Kasumi-1 (cell line): ENCODE measurements at places on chromosomes 4 and X.

DNA sequence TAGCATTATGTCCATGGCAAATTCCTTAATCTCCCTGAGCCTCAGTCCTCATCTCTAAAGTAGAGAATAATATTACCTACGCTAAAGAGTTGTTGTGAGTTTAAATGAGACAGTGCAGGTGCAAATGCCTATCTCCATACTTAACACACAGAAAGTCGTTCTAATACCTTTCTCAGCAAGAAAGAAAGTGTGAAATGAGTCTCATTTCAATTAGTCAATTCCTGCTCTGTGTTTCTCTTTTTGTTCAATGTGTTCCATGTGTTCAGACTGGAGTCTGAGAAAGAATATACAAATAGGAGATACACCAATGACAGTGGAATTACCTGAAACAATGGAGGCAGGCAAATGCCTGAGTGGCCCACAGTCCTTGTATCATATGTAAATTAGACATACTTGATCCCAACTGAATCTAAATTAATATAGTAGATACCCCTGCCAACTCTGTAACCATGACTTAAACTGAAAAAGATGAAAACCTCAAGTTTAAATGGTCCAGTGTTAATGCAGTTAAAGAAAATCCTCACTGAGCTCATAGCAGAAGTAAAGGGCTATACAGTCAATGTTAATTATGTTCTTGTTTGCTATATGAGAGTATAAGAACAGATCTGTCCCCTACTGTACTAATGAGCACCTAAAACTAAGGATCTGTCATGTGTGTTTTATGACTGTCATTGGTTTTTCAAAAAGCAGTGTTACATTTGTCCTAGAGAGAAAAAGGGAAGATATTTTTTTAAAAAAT lies 68.2 kb downstream of the GPC3 start:
- no peak for DNase-seq

GRCh38 chr4:5758741-5759140 lies 47.7 kb downstream of the EVC start:
- DNase-seq: no peak

DNA sequence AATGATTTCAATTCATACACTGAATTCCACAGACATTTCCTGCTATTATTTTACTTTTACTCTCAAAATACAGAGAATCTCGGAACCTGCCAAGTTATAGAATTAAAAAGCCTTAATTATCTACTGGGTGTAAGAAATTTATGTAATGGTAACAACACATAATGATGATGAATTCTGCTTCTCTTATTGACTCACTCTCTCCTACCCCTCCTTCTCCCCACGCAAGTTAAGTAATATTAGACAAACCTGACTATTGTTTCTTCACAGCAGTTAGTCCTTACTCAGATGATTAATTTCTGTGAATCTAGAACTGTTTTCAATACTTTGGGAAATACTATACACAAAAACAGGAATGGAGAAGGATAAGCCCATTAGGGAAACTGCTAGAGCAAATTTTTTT lies 762.0 kb downstream of the CCSER1 start:
- no peak for DNase-seq

- no peak for DNase-seq
These were observed 278.3 kb downstream of the PCDH18 start for GRCh38 chr4:137253949-137254348.

GRCh38 chr4:39591290-39591689 lies 47.4 kb downstream of the SMIM14 start:
- DNase-seq: no peak

GRCh38 chr4:156336511-156336910 lies 382.8 kb upstream of the CTSO start:
- DNase-seq: no peak

DNA sequence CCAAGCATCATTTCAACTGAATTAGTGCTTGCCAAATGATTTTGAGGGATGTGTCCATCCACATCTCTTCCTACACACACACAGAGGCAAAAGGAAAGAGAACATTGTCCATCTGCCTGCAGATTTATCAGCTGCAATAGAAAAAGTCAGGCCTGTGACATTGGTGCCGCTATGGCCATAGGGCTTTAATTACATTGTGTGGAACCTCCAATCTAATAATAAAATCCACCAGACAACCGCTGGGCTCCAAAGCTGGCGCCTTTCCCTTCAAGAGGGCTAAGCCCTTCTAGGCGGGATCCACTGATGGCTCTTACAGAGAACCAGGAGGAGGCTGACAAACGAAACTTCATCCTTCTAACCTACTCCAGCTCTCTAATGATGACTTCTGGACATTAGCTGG lies 60.6 kb downstream of the PHOX2B start:
- DNase-seq: no peak

- no peak for DNase-seq
These were observed 238.6 kb downstream of the ADAMTS3 start for GRCh38 chr4:72330381-72330780.

GRCh38 chrX:46310815-46311497 lies 234.3 kb downstream of the ZNF674 start:
- DNase-seq: no peak

DNA sequence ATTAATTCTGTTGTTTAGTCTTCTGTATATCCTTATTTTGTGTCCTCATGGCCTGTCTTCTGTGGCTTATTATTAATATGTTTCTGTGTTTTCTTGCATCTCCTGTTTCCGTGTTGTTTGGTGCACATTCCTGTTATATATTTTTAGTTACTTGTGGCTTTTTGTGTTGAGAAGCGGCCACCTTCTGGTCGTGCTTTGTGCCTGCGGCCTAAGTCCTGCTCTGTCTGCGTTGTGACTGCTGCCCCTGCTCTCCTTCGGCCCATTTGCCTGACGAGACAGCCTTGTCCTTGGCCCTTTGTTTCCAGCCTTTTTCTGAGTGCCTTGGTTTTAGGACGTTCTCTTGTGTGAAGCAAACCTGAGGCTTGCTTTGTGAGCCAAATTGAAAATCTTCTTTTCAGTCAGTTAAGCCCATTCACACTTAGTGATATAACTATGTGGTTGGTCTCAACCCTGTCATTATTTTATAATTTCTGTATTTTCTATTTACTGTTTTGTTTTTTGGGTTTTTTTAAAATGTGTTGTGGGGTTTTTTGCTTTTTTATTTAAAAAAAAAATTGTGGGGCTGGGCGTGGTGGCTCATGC lies 43.8 kb downstream of the TNIP2 start:
- DNase-seq: peak; percentile 47

- no peak for DNase-seq
These were observed 78.2 kb upstream of the QRFPR start for GRCh38 chr4:121459026-121459425.

- DNase-seq: no peak
These were observed 903.8 kb downstream of the STIM2 start for GRCh38 chr4:27764526-27764837.

DNA sequence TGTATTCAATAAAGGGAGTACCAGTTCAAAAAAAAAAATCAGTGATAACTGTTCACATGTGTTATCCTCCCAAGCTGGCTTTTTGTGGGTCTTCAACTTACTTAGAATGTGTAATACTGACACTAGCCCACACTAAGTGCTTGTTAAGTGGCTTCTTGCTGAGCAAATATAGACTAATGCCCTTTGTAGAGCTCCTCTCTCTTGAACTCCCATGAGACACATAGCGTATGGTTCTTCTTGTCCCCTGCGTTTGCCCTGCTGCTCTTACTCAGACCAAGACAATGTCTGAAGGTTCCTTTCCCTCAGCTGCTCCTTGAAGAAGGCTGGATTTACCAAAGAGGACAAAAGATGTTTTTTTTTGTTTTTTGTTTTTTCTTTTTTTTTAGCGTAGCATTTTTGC lies 110.9 kb downstream of the FRAS1 start:
- DNase-seq: no peak

GRCh38 chr4:56995525-56995924 lies 16.8 kb downstream of the POLR2B start:
- DNase-seq: no peak

- no peak for DNase-seq
These were observed 10.2 kb upstream of the GLOD5 start for GRCh38 chrX:48751343-48751742.

GRCh38 chr4:145887241-145887991 lies 51.2 kb downstream of the ZNF827 start:
- DNase-seq: no peak

DNA sequence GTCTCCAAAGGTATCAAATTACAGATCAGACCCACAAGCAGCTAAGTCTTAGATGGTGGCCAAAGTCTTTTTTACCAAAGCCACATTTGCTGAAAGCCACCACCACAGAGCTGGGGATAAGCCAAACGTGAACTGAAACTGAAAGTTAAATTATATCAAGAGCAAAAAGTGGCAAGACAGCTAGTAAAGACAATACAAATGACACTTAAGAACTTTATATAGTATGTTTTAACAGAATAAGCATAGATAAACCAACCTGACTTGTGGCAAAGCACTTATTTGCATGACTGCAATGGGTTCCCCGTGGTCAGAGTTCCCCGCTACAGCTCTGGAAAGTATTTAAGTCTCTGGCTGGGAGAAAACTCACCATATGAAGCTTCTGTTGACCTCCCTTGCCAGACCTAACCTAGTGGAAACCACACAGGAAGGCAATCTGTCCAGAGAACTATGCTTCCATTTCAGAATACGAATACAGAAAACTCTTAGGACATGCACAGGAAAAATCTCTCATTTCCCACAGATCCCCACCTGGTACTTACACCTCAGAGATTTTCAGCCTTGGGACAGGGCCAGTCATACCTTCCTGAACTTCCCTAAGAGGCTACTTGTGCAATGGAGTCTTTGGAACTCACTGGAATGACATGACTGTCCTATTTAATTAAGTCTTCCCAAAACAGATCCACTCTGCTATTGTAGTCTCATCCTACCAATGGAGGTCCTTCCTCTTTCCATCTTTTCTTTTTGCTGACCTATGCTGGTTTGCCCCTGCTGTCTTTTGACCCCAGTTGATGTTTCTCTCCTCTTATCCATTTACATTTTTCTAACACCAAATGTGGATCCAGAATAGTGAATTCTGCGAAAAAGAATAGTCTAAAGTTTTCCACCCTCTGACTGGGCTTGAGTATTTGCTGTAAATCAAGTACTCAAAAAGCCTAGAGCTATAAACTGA lies 225.1 kb downstream of the NR3C2 start:
- DNase-seq: peak; percentile 29

DNA sequence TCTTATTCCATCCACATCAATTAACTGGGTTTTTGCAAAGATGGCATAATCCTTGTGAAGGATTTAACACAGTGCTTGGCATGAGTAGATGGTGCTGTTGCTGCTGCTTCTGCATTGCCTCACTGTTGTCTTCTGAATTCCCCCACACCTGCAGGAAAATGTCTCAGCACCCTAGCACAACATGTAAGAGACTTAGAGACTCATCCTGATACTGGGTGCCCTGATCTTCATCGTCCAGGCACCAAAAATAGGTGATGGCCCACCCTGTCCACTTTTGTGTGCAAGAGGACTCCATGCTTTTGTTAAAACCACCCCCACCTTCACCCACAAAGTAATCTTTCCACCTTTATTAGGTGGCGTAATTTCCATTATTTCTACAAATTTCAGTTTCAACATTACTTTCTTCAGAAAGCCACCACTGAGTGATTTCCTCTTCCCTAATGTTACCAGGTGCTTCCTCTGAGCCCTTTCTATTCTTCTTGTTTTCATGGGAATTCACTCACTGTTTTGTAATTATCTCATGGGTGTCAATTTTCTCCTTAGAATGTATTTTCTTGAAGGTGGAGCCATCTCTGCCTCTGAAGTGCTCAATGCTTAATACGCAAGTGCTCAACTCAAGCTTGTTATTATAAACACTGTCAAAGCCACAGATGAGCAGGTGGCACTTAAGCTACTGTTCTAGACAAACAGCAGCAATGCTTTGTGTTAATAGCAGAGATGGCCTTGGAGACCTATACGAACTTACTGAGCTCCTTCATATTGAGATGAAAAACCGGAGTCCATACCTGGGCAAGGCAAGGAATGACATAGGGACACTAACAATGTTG lies 89.5 kb downstream of the HS3ST1 start:
- DNase-seq: no peak

DNA sequence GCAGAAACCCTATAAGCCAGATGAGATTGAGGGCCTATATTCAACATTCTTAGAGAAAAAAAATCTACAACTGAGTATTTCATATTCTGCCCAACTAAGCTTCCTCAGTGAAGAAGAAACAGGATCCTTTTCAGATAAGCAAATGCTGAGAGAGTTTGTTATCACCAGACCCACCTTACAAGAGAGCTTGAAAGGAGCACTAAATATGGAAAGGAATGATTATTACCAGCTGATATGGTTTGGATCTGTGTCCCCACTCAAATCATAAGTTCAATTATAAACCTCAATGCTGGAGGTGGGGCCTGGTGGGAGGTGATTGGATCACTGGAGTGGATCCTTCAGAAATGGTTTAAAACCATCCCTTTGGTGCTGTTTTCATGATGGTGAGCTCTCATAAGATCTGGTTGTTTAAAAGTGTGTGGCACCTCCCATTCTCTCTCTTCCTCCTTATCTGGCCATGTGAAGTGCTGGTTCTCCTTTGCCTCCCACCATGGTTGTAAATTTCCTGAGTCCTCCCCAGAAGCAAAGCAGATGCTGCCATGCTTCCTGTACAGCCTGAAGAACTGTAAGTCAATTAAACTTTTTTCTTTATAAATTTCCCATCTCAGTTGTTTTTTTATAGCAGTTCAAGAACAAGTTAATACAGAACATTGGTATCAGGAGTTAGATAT lies 144.2 kb downstream of the MSN start:
- no peak for DNase-seq

GRCh38 chr4:56051029-56051709 lies 102.4 kb downstream of the CEP135 start:
- DNase-seq: no peak

DNA sequence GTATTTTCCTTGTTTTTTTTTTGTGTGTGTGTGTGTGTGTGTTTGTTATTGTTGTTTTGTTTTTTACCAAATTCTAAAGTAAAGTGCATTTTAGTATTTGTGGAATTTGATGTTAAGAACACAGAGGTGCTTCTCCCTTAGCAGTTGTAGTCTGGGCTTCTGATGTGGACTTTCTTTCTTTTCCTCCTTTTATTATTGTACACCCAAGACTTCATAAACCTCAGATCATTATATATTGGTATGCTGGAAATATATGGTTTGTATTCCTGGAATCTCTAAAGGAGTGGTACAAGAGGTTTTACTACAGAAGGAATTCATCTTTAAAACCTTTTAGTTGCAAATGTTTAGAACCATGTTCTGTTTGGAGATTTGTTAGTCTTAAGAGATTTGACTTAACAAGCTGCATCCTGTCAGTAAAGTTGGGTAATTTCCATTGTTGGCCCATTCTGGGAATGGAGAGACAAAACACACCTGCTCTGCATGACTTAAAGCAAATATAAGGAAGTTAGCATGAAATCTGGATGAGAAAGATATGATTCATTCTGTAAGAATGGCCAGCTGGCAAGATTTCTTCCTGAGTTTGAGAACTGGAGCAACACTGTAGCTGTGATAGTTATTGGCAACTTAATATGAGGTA lies 64.0 kb downstream of the SMAD1 start:
- peak; percentile 30 for DNase-seq

DNA sequence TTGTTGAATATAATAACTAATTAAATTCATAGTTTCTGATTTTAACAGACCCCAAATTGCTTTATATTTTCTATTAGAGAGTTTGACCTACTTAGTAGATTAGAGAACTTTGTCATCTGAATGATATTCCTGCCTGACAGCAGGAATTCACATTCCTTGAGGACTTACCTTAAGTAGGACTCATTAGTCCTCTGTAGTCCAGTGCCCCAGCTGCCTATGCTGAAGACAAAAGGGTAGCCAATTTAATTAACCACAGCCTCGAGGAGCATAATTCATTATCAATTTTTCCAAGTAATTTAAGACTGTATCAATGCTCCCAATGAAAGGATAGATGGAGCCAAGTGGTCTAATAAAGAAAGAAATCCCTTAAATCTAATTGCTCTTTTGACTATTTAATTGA lies 1405.0 kb upstream of the IGFBP7 start:
- no peak for DNase-seq

- DNase-seq: no peak
These were observed 766.6 kb downstream of the FAT4 start for GRCh38 chr4:126081336-126081735.
